CD4-positive, alpha-beta T cell (primary cell): ENCODE measurements at places on chromosomes 11 and 22. TPM values are rescaled to one million over a fixed set of nuclear protein-coding genes. Genes with fewer than 3 reads are reported as not detected.

DNA sequence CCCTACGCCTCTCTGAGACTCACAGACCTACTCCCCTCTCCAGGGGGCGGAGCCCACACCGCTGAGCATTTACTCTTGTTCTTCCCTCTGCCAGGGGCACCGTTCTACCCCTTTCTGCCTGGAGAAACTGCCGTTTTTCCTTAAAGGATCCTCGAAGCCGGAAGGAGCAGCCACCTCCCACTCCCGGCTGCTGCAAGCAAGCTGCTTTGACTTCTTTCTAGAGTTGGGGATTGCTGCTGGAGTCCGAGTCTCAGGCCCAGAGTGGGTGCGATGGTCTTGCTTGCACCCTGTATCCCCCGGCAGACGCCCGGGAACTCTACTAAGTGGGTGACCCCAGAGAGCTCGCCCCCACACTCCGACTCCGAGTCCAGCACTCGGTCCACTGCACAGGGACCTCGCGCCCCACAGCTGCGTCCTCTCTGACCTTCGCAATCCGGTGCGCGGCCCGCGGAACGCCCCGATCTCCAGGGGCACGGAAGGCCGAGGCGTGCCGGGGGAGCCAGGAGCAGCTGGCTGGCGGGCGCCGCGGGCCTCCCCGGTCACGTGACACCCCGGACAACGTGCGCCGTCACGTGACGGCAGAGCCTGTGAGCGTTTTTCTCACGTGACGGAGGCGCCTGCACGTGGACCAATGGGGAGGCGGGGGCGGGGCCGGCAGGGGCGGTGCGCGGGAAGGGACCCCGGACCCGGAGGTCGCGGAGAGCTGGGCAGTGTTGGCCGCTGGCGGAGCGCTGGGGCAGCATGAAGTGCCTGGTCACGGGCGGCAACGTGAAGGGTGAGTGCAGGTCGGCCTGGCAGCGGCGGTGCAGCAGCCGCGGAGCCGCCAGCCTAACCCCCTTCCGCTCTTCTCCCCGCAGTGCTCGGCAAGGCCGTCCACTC is at the start of gene RAD9A:
TSS of gene RAD9A (plus strand) at position 683 of the 879 bp plus-strand sequence. CDS start at position 742, 59 bp downstream.
- H3K4me3 ChIP-seq = peak within 1 kb of the TSS; percentile 90
- H3K4me1 ChIP-seq = peaks cover 42% of the 10 kb centered on the region
- no peaks in the 10 kb centered on the region for H3K27me3 ChIP-seq
- H3K36me3 ChIP-seq = peaks cover 21% of the 10 kb centered on the region
- H3K27ac ChIP-seq = peak within 1 kb of the TSS; percentile 77

- no peaks in the 10 kb centered on the region for H3K36me3 ChIP-seq
- no peak for DNase-seq
Observed at GRCh38 chr11:68081691-68082090, 39.5 kb downstream of the CHKA start.

DNA sequence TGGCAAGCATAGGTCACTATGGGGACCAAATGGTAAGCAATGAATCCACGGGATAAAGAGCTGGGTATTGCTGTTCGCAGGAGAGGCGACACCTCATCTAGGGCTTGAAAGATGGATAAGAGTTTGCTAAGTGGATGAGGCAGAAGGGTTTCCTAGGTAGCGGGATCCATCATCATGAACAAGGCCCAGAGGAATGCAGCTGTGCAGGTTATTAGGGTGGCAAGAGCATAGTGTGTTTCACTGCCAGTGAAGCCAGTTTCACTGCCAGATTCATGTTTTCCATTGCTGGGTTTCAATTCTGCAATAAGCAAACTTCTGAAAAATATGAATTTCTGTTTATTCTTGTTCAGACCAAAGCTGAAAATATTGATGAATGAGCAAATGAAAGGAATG is 27.2 kb downstream of the WEE1 start:
- H3K4me3 ChIP-seq = peak overlapping the region; percentile 36
- H3K36me3 ChIP-seq = no peaks in the 10 kb centered on the region
- DNase-seq = no peak
- H3K4me1 ChIP-seq = peaks cover 21% of the 10 kb centered on the region
- peak overlapping the region; percentile 24 for H3K27ac ChIP-seq
- H3K27me3 ChIP-seq = no peaks in the 10 kb centered on the region

MS4A15 gene
- not detected for total RNA-seq

- no peak for DNase-seq
- no peaks in the 10 kb centered on the region for H3K27me3 ChIP-seq
- no peak overlapping the region for H3K27ac ChIP-seq
Observed at GRCh38 chr11:115527534-115528125, 23.4 kb upstream of the CADM1 start.

NXPE1 gene
- total RNA-seq = not detected

GRCh38 chr11:2468363-2469235 is 23.8 kb downstream of the KCNQ1 start:
- DNase-seq = no peak
- H3K4me1 ChIP-seq = peaks cover 54% of the 10 kb centered on the region
- H3K36me3 ChIP-seq = no peaks in the 10 kb centered on the region
- no peak overlapping the region for H3K27ac ChIP-seq
- H3K4me3 ChIP-seq = no peak overlapping the region
- no peaks in the 10 kb centered on the region for H3K27me3 ChIP-seq

GNAZ gene
- total RNA-seq = 0.20 TPM

DNA sequence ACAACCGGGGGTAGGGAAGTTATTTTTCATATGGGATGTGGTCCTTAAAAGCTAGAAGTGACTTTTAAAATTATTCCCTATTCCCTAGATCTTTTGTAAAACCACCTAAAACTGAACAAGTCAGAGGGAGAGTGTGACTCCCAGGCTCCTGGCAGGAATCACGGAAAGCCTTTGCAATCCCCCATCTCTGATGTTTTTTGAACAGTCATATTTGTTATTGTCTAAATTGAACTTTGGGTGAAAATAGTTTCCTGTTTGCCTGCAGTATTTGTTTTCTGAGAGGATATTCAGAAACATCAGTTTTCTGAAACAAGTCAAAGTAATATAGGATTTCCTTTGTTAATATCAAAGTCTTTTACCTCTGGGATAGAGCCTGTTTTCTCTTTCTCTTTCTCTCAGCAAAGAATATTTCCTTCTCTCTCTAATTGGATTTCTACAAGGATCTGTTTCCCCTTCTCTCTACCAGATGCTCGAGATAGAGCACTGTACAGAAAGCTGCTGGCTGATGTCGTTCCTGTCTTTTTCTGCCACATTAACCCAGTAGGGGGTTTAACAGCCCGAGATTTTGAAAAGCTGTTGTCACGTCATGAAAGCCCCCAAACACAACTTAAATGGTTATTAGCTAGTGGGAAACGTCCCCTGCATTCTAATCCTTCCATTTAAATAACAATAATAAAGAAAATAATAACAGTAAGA is 132.2 kb upstream of the PITPNB start:
- DNase-seq = no peak
- H3K36me3 ChIP-seq = no peaks in the 10 kb centered on the region
- no peak overlapping the region for H3K27ac ChIP-seq
- no peak overlapping the region for H3K4me3 ChIP-seq

- no peak for DNase-seq
- H3K4me3 ChIP-seq = no peak overlapping the region
- H3K36me3 ChIP-seq = no peaks in the 10 kb centered on the region
- H3K27me3 ChIP-seq = no peaks in the 10 kb centered on the region
Observed at GRCh38 chr11:79744941-79745340, 304.1 kb upstream of the TENM4 start.

- peaks cover 5% of the 10 kb centered on the region for H3K27me3 ChIP-seq
- DNase-seq = no peak
- no peaks in the 10 kb centered on the region for H3K4me1 ChIP-seq
- no peak overlapping the region for H3K4me3 ChIP-seq
- no peak overlapping the region for H3K27ac ChIP-seq
Observed at GRCh38 chr11:44507896-44508445, 57.5 kb upstream of the CD82 start.

CSNK2A3 gene
- total RNA-seq = 0.27 TPM

LMO2 gene
- total RNA-seq = 0.61 TPM

C11orf52 gene
- total RNA-seq = not detected

DNA sequence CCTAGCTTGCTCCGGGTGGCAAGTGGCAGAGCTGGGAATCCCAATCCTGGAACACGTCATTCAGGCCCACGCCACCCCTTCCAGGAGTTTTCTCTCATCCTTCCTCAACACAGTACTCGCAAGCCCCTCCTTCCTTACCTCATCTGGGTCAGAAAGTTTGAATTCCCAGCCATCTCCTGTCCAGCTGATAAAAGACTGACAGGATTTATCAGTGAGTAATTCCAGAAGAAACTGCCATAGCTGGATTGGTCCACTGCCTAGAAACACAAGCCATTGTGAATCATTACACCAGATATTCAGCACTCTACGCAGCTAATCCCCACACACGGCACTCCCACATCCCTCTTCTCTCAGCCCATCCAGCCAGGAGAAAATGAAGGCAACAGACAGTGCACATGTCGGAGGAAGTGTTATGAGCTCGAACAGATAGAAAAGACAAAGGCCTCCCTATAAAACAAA is 124.0 kb downstream of the ETS1 start:
- H3K27ac ChIP-seq = peak overlapping the region; percentile 94
- no peak overlapping the region for H3K4me3 ChIP-seq
- DNase-seq = no peak
- H3K4me1 ChIP-seq = peaks cover 73% of the 10 kb centered on the region

DNA sequence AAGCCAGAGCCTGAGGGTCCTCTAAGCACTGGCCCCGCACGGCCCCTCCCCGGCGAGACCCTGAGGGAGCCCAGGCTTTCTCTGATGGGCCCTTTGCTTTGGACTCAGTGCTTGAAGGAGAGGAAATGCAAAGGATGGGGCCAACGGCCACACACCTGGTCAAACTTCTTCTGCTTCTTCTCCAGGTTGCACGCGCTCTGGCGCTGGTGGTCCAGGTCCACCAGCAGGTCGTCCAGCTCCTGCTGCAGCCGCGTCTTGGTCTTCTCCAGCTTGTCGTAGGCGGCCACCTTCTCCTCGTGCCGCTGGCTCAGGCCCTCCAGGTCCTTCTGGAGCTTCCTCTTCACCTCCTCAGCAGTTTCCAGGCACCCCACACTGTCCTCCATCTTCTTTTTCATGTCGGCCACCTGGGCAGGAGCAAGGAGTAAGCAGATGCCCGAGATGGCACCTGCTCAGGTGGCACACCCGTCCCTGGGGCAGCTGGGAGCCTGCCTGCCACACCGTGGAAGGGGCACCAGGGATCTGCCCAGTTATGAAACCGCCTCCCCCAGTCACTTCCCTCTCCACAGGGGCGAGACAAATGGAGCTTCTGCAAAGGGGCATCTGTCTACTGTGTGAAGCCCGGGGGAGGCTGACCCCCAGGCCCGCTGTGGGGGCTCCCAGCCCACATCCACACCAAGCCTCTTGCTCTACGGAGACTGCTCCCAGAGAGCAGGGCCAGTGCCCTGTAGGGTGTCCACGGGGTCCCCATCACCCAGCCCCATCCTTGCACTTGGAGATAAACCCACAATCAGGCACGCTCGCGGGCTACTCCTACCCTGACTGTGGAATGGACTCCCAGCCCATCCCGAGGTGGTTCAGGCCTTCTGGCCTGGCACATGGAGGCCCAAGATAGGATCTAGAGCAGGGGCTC is 39.2 kb downstream of the APOL1 start:
- H3K27me3 ChIP-seq = no peaks in the 10 kb centered on the region
- no peak overlapping the region for H3K27ac ChIP-seq
- H3K4me3 ChIP-seq = no peak overlapping the region
- peaks cover 79% of the 10 kb centered on the region for H3K4me1 ChIP-seq
- DNase-seq = no peak
